ENCODE measurements at places on chromosomes 12 and 14.

DNA sequence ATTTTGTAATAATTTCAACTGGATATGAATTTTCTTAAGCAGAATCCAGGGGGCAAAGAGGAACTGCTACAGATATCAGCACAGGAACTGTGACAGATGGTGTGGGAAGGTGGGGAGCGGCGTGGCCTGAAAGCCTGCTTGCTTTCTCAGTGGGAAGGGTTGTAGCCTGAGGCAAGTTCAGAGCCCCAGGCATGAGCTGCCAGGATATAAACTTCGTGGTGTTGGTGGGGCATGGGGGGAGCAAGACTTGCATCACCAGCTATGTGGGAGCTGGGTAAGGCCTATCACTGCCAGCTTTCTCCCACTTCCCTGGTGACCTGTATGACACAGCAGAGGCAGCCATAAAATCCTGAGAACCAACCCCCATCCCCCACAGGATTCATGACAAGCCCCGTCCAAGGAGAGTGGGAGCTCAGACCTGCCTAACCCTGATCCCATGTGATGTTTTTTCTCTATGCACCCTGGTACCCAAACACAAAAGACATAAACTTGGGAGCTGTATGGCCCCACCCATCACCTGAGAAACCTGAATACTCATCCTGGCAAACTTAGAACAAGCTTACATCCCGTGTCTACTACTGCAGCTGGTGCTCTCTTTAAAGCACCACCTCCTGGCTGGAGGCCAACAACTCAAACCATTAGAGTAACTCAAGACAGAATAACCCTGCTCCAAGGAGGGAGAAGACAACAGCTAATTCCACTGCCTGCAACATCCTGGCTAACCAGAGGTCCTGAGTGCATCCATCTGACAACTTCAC, 16.5 kb downstream of the CLEC1A start:
- DNase-seq = no peak

- DNase-seq = no peak
Measured at GRCh38 chr12:110073049-110073831, 24.9 kb upstream of the C12orf76 start.

- DNase-seq = peak; percentile 74
Measured at GRCh38 chr12:46677749-46678148, 148.0 kb downstream of the SLC38A4 start.

DNA sequence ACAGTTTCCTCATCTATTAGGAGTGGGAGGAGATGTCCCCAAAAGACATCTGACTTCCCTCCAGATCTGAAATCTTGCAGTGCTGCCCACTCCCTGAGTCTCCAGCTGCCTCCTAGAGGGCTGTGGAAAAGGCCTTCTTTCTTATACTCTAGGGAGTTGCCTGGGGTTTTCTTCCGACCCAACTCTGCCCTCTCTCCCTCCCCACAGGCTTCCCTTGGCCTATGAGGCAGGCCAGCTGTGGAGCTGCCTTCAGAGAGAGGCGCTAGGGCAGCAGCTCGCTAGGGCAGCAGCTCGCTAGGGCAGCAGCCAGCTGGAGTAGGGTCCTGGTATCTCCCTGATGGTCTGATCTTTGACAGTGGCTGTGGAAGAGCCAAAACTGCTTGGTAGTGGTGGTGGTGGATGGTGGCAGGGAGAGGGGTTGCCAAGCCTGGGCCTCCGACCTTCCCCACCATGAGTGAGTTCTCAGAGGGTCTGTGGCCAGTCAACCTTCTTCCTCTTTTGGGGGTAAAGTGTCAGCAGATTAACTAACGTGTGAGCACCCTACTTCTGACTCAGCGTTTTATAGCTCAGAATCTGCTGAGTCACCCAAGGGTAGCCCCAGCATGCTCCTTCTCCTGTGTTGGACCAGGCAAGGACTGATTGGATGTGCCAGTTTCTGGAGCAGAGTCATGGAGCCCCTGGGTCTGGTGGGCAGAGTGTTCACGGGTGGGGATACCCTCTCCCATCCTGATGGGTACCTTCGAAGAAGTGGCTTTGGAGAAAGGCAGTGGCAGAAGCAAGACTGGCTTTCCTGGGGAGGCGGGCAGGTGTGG, 2.3 kb downstream of the SLC48A1 start:
- no peak for DNase-seq

DNA sequence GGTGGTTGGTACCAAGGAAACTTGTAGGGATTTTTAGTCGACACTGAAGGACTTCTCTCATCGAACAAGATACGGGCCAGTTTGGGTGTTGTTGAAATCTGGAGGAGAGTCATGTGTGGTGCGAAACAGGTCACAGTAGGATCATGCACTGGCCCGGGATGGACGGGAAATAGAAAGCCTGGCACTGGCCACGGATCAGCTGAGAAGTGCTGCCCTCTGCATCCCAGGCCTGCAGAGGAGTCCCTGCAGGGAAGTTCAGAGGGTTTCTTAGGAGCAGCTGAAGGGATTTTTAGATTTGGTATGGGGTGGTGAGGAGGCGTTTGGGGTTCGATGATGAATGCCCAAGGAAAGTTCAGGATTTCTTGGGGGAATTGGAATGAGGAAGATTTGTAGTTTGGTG, 63.1 kb downstream of the TSPAN9 start:
- DNase-seq = no peak

DNA sequence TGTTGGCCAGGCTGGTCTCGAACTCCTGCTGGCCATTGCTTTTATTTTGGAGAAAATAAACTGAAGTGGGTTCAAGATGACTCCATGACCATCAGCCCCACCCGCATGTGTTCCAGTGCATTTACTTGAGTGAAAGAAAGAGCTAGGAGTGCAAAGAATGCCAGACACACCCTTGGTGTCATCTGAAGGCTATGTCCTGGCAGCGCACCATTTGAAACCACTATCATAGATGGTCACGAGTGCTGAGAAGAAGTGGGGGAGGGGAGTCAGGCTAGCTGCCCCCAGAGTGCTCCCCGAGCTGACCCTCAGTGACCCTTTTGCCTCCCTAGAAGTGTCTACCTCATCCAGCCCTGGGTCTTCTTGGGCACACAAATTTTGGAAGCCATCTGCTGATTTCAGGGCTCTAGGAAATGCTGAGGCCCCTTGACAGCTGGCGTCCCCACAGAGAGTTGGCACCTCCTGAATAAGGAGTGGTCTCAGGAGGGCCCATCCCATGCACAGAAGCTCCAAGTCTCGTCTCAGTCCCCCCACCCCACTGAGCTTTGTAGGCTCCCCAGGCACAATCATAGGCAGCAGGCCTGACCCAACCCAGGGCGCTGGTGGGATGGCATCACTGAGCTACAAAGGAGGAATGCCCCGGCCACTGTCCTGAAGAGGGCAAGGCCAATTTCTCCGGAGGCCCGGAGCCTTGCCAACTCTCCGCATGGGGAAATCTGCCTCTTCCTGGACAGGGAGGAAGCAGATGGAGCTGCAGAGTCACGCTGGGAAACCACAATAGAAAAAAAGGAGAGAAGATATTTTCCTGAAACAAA, 28.0 kb downstream of the PXN start:
- no peak for DNase-seq

DNA sequence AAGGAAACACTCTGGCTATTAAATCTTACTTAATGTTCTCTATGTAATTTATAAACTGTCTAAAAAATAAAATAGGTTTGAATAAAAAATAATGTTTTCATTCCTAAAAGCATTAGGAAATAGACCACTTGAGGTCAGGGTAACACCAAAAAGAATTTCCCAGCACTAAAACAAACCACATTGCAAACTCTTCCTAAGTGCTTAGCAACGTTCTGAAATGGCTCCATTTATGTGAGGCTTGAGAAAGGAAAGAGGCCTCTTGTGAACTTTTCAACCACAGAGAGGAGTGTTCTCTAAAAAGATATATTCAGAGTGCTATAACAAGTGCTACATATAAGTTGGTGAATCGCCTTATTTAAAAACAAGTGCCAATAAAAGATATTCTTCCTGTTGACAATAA, 42.7 kb downstream of the ALX1 start:
- DNase-seq = no peak

DNA sequence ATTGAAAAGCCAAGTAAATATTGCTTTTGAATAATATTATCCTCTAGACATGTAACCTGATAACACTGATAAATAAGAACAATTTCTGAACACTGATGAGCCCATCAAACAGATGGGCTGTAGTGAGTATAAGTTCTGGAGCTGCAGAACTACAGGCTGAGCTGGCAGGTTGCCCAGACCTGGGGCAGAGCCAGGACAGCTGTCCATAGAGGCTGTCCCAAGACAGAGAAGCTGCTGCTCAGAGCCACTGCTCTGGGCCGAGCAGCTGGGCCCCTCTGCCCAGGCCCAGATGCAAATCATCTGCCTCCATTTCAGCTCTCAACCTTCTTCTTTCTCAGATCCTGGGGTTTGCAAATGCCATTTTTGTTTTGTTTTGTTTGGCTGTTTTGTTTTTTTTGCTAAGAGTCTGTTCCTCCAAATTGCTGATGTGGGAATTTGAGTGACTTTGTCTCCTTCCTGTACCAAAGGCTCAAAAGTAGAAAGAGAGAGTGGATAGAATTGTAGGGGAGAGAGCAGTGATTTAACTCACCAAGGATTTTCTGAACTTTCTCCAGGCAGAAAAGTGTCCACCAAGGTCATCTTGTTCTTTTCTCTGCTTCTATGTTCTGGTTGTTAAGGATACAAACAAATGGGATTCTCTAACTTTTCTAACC, 4.0 kb upstream of the TESPA1 start:
- no peak for DNase-seq

DNA sequence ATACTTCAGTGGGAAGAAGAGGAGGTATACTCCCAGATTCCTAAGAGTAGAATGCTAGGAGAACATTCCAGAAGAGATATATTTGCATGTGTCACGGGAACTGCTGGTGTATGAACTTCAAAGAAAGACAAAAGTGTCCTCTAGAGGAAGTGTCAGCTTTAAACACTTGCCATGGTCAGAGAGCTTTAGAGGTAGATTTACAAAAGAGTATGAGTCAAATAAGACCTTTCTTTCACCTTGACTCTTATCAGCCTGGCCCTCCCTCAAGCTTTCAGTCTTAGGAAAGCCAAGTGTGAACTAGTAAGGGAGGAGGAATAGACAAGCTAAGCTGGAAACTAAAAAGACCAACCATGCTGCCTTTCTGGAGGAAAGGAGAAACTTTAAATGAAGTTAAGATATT, 34.7 kb downstream of the COX8C start:
- no peak for DNase-seq

DNA sequence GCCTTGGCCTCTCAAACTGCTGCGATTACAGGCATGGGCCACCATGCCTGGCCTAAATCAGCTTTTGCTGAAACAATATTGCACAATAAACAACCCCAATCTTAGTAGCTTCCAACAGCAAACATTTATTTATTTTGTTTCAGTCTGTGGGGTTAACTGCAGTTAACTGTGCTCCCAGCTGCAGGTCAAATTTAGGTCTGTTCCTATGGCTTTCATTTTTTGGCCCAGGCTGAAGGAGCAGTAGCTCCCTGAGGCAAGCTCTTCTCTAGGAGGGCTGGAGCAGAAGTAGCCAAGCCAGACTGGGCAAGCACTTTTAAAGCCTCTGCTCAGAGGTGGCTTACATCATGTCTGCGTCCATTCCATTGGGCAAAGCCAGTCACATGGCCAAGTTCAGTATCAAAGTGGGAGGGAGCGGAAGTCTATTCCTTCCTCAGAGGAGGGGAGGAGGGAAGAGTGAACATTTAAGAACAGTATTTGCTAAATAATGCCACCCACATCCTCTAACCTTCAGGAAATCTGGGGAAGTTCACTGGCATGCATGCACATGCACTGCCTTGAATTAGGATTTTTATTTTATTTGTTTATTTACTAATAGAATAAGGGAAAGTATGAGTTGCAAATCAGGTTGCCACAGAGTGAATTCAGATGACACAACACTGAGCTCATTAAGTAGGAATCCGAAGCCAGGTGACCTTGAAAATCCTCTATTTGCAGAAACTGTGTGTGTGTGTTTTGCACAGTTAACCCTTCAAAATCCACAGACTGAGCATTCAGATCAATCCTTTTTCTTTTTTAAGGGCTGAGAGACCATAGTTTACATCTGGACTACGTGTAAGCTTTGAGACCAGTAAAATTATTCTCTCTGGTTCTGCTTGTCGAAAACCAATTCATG, 122.0 kb upstream of the SEL1L start:
- no peak for DNase-seq

DNA sequence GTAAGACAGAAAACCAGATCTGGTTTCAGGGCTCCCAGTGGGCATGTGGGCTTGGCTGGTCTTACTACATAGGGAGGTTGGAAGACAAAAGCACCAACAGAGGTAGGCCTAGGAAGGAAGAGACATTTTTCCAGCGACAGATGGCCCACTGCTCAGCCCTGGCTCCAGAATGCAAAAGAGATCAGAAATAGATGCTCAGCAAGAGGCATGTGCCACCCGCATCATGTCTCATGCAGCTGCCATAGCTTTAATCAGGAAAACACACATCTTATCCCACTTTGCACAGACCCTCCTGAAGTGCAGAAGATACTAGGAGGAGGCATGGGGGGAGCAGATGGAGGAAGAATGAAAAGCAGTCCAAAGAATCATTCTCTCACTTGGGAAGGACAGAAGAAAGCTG, 25.3 kb downstream of the VASH1 start:
- no peak for DNase-seq

GRCh38 chr12:28537474-28537873, 347.2 kb downstream of the CCDC91 start:
- no peak for DNase-seq

DNA sequence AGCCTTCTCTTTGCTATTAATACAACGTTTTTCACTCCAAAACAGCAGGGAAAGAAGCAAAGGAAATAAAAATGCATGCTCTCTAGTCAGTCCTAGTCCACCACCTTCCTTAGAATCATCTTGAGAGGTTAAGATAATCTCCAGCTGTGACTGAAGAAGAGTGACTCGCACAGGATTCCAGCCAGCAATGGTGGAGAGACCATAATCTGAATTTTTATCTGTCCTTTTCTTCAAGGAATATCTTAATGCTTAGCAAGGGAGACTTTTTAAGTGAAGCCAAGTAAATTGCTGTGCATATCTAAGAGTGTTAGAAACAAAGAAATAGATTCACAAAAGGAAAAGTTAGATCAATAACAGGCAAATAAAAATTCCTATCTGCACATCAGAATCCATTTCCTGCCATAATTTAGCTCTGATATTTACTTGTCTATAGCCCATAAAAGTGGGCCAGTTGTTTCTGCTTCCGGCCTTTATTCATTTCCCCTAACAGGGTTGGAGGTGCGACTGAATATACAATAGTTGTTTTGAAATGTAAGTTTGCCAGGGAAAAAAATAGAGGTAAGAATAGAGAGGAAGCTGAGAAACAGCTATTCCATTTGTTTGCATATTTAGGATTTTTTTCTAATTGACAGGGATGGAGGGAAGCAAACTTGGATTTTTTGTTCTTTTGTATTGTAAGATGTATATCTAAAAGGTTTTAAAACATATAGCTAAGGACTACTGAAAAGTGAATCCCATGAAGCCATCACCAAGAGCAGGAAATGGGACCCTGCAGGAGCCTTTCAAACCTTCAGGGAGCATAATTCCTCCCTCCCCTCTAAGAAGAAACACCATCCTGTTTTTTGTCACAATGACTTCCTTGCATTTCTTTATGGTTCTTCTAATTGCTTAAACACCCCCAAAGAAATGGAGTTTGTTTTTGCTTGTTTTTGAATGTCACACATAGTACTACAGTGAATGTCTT, 154.0 kb downstream of the ITPR2 start:
- DNase-seq = no peak

GRCh38 chr12:109932878-109933503, 32.9 kb downstream of the TCHP start:
- DNase-seq = no peak
